ENCODE measurements at places on chromosomes 5 and 9.

- DNase-seq = no peak
Observed at GRCh38 chr5:56530626-56531138, 284.7 kb upstream of the MAP3K1 start.

GRCh38 chr9:98201102-98201501 is 8.7 kb upstream of the CORO2A start:
- DNase-seq = no peak

- DNase-seq = no peak
Observed at GRCh38 chr5:146718609-146719008, 159.9 kb downstream of the PPP2R2B start.

DNA sequence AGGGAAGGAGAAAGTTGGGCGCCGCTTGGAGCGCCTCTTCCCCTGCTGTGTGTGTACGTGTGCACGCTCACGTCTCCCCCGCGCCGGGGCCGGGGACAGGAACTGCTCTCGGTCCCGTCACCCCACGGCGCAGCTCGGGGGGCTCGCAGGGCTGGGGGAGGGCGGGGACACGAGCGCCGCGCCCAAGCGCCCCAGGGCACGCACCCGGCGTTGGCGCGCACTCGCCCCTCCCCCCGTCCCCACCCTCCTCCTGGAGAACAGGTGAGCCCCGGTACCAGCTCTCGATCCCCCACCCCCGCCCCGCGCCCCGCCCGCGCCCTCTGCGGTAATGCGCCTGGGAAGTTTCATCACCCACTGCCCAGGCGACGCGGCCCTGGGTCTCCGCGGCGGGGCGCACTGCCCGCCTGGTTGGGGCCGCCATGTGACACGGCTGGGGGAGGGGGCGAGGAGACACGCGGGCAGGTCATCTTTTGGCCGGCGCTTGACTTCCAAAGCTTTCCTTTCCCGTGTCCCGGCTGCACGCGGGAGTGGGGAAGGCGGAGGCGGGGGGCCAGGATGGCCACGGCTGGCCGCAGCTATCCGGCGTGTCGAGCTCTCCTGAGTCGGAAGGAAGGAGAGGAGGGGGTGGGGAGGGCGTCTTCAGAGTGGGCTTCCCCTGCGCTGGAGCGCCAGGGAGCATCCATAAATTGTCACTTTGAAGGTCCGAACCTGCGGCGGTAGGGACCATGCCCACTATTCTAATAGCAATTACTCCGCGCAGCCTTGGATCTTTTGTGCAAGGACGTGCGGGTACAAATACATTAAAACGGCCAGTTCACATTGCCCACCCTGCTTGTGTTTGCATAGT is 1.5 kb upstream of the STC2 start:
- no peak for DNase-seq

- no peak for DNase-seq
Observed at GRCh38 chr5:132070460-132071337, 2.9 kb upstream of the CSF2 start.

GRCh38 chr9:136793086-136793946 is 2.2 kb downstream of the TMEM141 start:
- DNase-seq = no peak

- no peak for DNase-seq
Observed at GRCh38 chr5:132134384-132134783, 60.8 kb downstream of the CSF2 start.

DNA sequence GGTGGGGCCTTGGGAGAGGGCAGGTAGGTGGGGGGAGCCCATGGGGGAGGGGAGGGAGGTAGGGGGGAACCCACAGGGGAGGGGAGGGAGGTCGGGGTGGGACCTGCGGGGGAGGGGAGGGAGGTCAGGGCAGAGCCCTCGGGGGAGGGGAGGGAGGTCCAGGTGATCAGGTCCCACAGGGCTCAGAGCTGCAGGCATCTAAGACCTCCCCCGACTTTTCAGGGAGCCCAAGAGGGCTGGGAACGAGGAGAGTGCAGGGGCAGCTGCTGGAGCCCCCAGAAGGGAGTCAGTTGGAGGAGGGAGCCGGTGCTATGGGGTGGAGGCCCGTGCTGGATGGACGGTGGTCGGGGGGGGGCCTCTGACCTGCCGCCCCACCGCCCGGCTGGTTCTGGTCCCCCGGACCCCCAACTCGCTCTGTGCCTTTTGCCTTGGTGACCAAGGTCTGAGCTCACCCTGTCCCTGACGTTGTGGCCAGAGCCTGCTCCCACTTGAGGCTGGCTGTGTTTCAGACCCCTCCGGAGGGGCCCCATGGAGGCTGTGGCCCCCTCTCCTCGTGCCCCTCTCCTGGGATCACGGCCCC is 31.8 kb downstream of the SLC9A3 start:
- DNase-seq = no peak

GRCh38 chr5:34474573-34475021 is 181.5 kb upstream of the RAI14 start:
- no peak for DNase-seq

Data from esophagus squamous epithelium (tissue), 5 donors.